ENCODE measurements at places on chromosomes 6 and 20. TPM values are rescaled to one million over a fixed set of nuclear protein-coding genes. Genes with fewer than 3 reads are reported as not detected.

GRCh38 chr6:159438106-159438505 lies 254.9 kb downstream of the SOD2 start:
- no peak overlapping the region for H3K4me3 ChIP-seq
- H3K27me3 ChIP-seq = peaks cover 2% of the 10 kb centered on the region
- DNase-seq = no peak
- H3K36me3 ChIP-seq = no peaks in the 10 kb centered on the region
- H3K4me1 ChIP-seq = no peaks in the 10 kb centered on the region

DNA sequence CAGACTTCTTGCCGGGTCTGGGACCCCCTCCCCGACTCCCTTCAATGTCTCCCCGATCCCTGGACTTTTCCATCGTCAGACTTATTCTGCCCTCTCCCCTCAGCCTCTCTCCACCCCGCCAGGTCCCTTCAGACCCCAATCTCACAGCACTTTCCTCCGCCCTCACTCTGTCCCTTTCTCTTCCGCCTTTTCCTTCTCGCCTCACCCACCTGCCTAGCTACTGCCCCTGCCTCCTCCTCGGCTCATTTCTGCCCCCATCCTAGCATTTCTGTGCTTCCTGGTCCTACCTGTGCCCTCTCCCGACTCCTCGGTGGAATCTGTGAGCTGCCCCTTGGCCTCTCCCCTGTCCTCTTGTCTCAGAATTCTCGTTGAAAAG lies 616 bp downstream of the CHMP4B start:
- DNase-seq = peak; percentile 39

The SCGN gene
- total RNA-seq = 0.15 TPM

The BPHL gene
- total RNA-seq = 14.2 TPM

All from lung (tissue), 17 donors.